ENCODE measurements at places on chromosomes 13 and 19.

DNA sequence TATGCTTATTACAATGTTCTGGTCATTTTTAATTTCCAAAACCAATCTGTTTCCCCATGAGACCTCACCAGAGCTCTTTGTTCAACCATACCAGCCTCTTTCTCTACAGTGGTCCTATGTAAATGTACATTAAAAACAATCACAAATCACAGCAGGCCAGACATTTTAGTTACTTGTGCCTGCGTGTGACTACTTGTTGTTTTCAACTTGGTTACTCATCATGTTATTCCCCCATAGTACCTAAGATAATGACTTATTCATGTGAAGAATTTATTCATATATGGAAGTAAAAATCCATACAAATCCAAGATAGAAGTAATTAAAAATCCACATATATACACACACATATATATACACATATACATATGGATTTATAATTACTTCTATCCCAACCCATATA, 379.6 kb downstream of the SLITRK6 start:
- H3K27ac ChIP-seq = no peak overlapping the region
- H3K36me3 ChIP-seq = no peaks in the 10 kb centered on the region
- no peaks in the 10 kb centered on the region for H3K27me3 ChIP-seq
- H3K4me3 ChIP-seq = no peak overlapping the region
- DNase-seq = no peak

DNA sequence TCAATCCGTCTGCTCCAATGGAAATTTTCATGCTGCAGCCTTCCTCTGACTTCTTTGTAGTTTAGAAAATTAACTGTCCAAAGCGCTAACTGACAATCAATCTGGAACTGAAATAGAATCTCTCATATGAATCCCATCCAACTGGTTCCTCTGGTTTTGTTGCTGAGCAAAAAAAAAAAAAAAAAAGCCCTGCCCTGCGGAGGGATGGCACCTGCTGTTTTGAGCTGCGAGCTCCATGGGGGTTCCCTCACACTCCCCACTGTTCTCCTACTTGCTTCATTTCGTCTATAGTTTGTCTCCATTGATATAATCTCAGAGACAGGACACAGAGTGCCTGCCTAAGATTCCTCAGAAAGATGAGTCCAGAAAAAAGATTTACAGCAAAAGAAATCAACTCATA, 33.4 kb downstream of the FAAP24 start:
- no peaks in the 10 kb centered on the region for H3K27me3 ChIP-seq
- no peak overlapping the region for H3K4me3 ChIP-seq
- no peak overlapping the region for H3K27ac ChIP-seq

DNA sequence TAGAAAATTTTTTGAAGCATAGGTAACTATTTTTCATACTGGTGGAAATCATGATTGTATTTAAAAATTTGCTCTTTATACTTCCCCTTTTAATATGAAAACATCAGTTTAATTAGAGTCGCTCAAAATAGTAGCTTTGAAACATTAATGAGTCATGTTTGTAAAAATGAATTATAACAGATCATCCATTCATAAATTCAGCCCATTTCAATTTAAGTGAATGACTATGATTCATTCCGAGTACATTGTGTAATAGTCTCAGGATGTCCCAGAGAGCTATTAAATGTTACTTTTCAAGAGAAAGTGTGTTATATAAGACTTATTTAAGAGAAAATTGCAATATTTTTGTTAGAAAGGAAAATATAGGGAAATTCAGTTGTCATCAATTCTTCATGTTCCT, 111.0 kb downstream of the FNDC3A start:
- H3K36me3 ChIP-seq = peaks cover 5% of the 10 kb centered on the region
- no peaks in the 10 kb centered on the region for H3K27me3 ChIP-seq
- H3K27ac ChIP-seq = no peak overlapping the region
- H3K4me1 ChIP-seq = no peaks in the 10 kb centered on the region

- H3K4me1 ChIP-seq = peaks cover 5% of the 10 kb centered on the region
- H3K27me3 ChIP-seq = no peaks in the 10 kb centered on the region
- H3K27ac ChIP-seq = no peak overlapping the region
- no peak for DNase-seq
- no peak overlapping the region for H3K4me3 ChIP-seq
Measured at GRCh38 chr19:18068395-18068794, 18.3 kb downstream of the IL12RB1 start.

GRCh38 chr19:42487032-42487797, 41.1 kb downstream of the CEACAM1 start:
- H3K4me1 ChIP-seq = peaks cover 20% of the 10 kb centered on the region
- peaks cover 4% of the 10 kb centered on the region for H3K27me3 ChIP-seq
- peak; percentile 33 for DNase-seq
- H3K27ac ChIP-seq = no peak overlapping the region
- no peak overlapping the region for H3K4me3 ChIP-seq
- no peaks in the 10 kb centered on the region for H3K36me3 ChIP-seq

GRCh38 chr13:110359840-110360301, 52.8 kb downstream of the COL4A2 start:
- H3K27ac ChIP-seq = no peak overlapping the region
- no peak for DNase-seq
- no peak overlapping the region for H3K4me3 ChIP-seq
- H3K4me1 ChIP-seq = no peaks in the 10 kb centered on the region
- H3K27me3 ChIP-seq = peaks cover 3% of the 10 kb centered on the region

- H3K36me3 ChIP-seq = peaks cover 56% of the 10 kb centered on the region
- no peak overlapping the region for H3K4me3 ChIP-seq
- peaks cover 8% of the 10 kb centered on the region for H3K4me1 ChIP-seq
- H3K27me3 ChIP-seq = no peaks in the 10 kb centered on the region
Measured at GRCh38 chr13:25319771-25320170, 18.3 kb downstream of the NUP58 start.

- no peaks in the 10 kb centered on the region for H3K36me3 ChIP-seq
- no peak overlapping the region for H3K4me3 ChIP-seq
- H3K27ac ChIP-seq = no peak overlapping the region
- H3K27me3 ChIP-seq = no peaks in the 10 kb centered on the region
- no peaks in the 10 kb centered on the region for H3K4me1 ChIP-seq
Measured at GRCh38 chr13:87557788-87558187, 113.4 kb upstream of the SLITRK5 start.

DNA sequence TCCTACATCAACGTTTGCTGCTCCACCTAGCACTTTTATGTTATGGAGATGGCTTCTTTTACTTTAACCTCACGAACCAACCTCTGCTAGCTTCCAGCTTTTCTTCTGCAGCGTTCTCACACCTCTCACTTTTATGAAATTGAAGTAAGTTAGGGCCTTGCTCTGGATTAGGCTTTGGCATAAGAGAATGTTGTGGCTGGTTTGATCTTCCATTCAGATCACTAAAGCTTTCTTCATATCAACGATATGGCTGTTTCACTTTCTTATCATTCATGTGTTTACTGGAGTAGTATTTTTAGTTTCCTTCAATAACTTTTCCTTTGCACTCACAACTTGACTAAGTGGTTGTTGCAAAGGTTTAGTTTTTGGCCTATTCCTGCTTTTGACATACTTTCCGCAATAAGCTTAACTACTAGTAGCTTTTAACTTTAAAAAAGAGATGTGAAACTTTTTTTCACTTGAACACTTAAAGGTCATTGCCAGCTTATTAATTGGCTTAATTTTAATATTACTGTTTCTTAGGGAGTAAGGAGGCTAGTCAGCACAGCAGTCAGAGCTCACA, 60.0 kb upstream of the SPRY2 start:
- H3K36me3 ChIP-seq = no peaks in the 10 kb centered on the region
- no peak overlapping the region for H3K27ac ChIP-seq
- H3K4me1 ChIP-seq = peaks cover 16% of the 10 kb centered on the region
- H3K27me3 ChIP-seq = no peaks in the 10 kb centered on the region

DNA sequence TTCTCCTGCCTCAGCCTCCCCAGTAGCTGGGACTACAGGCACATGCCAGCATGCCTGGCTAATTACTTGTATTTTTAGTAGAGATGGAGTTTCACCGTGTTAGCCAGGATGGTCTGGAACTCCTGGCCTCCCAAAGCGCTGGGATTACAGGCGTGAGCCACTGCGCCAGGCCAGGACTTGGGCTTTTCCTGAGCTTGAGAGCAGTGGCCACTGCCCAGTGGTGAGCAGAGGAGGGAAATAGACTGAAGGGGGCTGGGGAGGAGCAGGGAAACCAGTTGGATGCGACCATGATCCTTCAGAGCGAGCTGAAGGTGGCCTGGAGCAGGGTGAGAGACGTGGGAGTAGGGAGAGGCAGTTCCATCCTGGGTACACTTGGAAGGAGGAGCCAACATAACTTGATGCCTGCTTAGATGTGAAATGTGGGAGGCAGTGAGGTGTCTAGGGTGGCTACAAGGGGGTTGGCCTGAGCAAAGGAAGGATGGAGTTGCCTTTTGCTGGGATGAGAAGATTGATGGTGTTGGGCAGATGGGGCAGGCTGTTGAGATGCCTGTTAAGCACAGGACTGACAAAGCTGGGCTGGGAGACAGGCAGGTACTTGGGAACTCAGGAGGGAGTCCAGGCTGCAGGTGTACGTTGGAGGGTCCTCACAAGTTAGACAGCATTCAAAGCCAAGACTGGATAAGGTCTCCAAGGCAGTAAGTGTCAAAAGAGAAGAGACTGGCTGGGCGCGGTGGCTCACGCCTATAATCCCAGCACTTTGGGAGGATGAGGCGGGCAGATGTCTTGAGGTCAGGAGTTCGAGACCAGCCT, 31.8 kb downstream of the KCTD15 start:
- H3K27me3 ChIP-seq = no peaks in the 10 kb centered on the region
- no peak overlapping the region for H3K27ac ChIP-seq
- H3K36me3 ChIP-seq = no peaks in the 10 kb centered on the region
- DNase-seq = no peak

- peaks cover 21% of the 10 kb centered on the region for H3K27me3 ChIP-seq
- no peak overlapping the region for H3K27ac ChIP-seq
- no peaks in the 10 kb centered on the region for H3K36me3 ChIP-seq
- no peak overlapping the region for H3K4me3 ChIP-seq
Measured at GRCh38 chr13:110779022-110779421, 65.5 kb downstream of the ING1 start.

All from activated T-helper 2 cell treated with anti-CD3 and anti-CD28 coated beads, Interferon-gamma antibody, Interleukin-2, Interleukin-4, amounts not matched to agents 10 μg/mL and 5 μg/mL and 100 μg/mL, durations not matched to agents 14 hours and 24 hours and 36 hours (primary cell).